Activated CD8-positive, alpha-beta memory T cell treated with anti-CD3 and anti-CD28 coated beads for 4 hours (primary cell): ENCODE measurements at places on chromosomes 3 and 15.

GRCh38 chr15:74158855-74159650 lies 14.5 kb upstream of the ISLR start:
- no peak for DNase-seq

- DNase-seq, result no peak
Observed at GRCh38 chr3:189824629-189825312, 193.6 kb downstream of the TP63 start.

- DNase-seq, result no peak
Observed at GRCh38 chr3:197001972-197002700, 27.5 kb downstream of the MELTF start.

DNA sequence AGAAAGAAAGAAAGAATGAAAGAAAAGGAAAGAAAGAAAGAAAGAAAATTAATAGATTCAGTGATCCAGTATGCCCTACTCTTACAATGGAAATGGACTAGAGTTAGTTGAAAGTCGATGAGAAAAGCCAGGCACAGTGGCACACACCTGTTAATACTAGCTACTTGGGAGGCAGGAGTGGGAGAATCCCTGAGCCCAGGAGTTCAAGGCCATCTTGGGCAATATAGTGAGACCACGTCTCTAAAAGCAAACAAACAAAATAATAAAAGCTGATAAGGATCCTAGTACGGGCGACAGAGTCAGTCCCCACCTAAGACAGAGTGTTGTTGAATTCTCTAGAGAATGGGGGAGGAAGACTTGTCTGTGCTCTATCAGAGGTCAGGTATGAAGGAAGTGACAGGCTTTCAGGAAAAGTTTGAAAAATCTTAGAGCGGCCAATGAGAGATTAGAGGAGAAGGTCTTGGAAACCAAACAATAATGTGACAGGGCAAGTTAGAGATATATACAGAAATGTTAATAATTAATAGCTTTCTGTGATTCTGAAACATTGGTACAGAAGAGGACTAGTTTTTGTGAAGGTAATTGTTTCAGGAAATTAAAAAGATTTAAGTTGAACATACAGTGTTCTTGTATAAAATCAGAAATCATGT lies 117.9 kb upstream of the PTX3 start:
- DNase-seq, result no peak

DNA sequence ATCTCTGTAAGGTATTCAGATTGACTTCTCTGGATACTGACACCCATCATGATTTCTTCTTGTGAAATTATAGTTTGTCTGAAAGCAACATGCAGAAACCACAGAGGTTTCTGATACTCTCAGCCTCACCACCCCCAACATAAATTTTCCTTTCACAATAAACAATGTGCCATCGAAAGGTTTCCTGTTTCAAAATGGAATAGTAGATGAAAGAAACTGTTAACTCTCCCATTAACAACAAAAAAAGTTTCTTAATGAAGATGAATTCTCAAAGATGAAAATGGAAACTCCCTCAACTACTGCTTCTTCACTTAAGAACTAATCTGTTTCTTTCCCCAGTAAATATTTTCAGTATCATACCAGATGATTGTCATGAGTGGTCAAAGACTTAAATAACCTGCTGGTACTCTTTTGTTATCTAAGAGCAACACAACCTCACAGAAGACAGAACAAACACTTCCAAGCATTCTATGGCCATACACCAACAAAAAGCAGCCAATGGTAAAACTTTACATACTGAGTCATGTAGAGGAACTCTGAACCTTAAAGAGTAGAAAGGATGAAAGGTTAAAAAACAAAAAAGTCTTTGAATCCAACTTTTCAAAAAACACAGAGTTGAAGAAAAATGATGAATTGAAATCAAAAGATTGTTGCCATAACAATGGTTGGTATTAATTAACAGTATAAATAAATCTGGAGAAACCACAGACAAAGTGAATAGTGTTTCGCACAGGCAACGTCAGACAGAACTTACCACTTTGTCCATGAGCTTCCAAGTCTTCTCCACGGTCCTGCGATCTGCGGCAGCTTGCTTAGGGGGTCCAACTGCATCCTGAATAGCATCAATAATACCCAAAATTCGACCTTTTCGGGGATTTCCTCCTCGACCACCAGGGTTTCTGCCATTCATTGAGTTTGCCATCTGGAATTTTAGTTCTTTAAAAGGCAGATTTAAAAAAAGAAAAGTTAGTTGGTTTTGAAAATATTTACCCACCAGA lies 1.9 kb downstream of the CBLB start:
- no peak for DNase-seq

GRCh38 chr3:112651071-112651470 lies 10.1 kb upstream of the CCDC80 start:
- DNase-seq, result no peak

- DNase-seq, result no peak
Observed at GRCh38 chr15:99409097-99409473, 156.7 kb upstream of the MEF2A start.

DNA sequence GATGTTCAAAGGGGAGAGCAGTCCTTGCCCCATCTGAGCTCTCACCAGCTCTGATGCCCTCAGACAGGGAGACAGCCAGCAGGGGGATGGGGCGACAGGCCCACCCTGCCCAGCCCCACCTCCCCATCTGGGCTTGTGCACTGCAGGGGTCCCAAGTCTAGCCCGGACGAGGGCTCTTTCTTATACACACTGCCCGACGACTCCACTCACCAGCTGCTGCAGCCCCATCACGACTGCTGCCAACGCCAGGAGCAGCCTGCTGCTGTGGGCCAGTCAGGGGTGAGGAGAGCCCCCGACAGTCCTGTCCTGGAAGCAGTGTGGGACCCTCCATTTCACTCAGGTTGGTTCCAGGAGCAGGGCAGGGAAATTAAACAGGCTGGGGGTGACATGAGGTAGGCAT lies 73.9 kb downstream of the BOC start:
- DNase-seq, result no peak

DNA sequence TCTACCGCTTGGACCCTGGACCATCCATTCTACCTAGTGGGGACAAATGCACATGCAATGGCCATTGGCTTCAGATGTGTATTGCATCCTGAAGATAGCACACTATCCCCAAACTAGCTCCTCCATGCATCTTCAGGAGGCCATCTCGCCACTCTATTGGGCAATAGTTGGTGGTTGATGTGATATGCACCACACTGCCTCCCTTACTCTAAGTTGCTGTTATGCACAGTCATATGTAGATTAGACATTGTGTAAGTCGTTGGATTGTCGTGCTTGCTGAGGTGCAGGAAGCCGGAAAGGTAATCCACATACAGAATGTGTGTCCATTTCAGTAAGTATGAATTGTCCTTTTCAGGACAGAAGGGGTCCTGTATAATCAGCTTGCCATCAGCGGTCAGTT lies 26.7 kb upstream of the PLA2G4D start:
- no peak for DNase-seq

DNA sequence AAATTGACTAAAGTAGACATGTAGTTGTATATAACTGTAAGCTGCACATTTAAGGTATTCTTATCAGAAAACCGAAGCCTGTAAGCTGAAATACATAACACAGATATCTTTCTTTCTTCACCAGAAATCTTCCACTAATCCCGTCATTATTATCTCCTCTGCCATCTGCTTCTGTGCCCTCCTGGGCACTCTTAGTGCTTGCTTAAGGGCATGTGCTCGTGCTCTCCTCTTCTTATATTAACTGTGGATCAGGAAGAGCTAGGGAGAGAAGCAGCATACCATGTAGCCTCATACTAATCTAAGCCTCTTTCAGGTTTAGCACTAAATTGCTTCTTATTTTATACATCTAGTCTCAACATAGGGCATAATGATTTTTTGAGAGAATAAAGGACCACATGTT lies 60.8 kb downstream of the RIOX2 start:
- DNase-seq, result no peak

- no peak for DNase-seq
Observed at GRCh38 chr3:8665407-8665896, 20.9 kb upstream of the SSUH2 start.

- DNase-seq, result no peak
Observed at GRCh38 chr3:37526511-37526910, 335.2 kb upstream of the CTDSPL start.

- no peak for DNase-seq
Observed at GRCh38 chr15:68334661-68335124, 57.1 kb downstream of the FEM1B start.

- DNase-seq, result peak; percentile 55
Observed at GRCh38 chr15:40104865-40105516, 3.7 kb downstream of the BMF start.

DNA sequence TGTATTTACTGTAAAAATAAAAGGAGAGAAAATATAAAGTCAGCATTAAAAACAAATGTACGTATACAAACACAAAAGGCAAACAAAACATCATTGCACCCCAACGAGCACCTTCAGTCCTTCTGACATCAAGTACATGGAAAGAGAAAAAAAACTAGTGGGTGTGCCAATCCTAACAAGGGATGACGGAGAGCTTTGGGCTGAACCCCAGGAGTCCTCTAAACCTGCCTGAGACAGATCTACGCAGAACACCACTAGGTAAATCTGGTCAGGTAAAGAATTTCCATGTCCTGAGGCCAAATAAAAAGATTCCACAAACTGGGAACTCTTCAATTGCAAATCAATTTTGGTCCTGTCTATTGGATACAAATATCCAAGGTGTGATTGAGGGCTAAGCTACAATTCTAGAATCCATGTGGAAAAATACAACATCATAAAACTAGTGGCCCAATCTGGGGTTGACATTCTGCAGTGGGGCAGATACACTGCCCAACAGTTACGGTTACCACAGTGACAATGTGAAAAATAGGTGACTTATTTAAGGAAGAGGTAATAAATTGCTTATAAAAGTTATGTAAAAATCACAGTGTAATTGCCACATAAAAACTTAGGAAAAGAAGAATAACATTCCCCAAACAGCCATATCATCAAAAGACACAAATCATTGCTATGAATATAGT lies 14.2 kb downstream of the IFT80 start:
- DNase-seq, result no peak

DNA sequence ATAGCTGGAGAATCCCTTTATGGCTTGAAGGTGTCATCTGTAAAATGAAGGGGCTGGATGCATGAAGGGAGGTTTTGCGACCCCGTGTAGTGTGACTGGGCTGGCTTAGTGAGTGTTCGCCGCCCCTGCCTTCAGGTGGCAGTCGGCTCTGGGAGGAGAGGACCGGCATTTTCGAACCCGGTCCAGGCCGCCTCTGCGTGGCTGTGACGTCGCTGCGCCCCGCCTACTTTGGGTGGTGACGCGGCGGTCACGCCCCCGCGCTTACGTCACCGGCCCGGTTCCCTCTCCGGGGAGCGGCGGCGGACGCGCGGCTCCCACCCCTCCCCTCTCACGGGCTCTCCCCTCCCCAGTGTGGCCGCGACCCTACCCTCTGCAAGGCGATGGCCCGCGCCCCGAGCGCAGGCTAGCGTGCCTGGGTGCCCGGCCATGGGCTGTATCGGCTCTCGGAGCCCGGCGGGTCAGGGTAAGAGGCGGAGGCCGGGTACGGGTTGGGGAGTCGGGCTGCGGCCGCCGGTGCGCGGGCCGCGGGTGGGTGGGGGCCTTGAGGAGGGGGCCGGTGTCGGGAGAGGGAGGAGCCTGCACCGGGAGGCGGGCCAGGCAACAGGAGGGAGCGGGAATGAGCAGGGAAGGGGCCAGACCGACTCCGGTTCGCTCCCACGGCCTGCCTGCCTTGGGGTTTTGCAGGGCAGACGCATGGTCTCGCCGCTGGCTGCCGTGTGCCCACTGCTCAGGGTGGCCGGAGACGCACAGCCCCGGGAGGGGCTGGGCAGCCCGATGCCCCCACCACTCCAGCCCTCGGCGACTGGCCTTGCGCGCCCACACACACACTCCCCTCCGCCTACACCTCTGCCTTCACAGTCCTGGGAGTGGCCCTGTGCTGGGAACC lies 1.5 kb upstream of the FAM131A start:
- DNase-seq, result peak; percentile 75

DNA sequence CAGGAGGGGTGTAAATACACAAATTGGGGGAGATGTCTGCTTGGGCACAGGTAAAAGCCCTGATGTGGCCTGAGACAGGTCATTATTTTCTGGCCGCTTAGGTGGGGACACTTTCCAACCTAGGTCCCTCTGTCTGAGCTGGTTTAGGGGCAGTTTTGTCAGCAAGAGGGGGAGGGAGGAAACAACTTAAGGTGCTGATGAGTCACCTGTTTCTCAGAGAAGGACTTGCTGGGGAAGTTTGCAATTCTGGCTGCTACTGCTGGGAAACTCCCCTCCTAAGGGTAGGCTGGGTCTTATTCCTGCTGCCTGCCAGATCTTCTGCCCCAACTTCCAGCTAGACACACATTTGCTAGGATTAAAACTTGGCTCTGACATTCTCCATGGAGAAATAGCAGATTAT lies 4.8 kb upstream of the RHOV start:
- DNase-seq, result no peak

DNA sequence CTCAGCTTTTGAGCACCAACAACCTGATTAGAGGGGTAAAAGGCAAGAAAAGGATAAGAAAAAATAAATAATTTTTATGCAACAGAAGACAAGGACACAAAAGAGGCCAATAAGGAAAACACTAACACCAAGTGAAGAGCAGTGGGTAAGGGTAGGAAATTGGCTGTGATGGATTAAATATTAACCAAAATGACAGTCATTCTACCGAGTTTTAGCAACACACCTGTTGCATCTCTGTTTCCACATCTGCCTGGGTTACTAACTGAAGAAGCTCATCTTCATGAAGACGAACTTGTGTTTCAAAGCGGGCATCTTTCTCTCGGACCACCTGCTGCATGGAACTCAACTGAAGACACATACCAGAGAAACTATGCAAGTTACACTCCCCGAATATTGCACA lies 30.1 kb downstream of the GOLGB1 start:
- DNase-seq, result no peak

DNA sequence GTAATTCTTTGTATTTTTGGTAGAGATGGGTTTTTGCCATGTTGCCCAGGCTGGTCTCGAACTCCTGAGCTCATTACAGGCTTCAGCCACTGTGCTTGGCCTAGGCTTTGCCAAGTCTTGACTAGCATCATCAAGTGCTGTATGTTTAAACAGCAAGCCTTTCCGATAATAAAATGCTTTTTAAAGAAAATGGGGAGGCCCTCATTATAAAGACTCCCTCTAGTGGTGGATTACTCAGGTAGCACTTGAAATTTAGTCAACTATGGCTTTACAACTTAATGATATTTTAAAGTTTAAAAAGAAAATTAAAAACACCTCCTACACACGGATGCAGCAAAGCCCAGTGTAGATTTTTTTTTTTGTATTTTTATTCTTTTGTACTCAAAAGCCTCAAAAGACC lies 213.6 kb downstream of the GAP43 start:
- no peak for DNase-seq

- DNase-seq, result peak; percentile 22
Observed at GRCh38 chr3:109731639-109732473, 394.5 kb upstream of the DPPA4 start.
